Activated naive CD8-positive, alpha-beta T cell treated with anti-CD3 and anti-CD28 coated beads, Interleukin-2, amount 10 ng/mL, durations not matched to agents 7 days and 5 days (primary cell): ENCODE measurements at places on chromosomes 6 and 20. TPM values are rescaled to one million over a fixed set of nuclear protein-coding genes. Genes with fewer than 3 reads are reported as not detected.

GRCh38 chr6:89050155-89050554, 30.4 kb upstream of the PNRC1 start:
- no peak for DNase-seq

GRCh38 chr6:11271228-11272020, 39.0 kb upstream of the NEDD9 start:
- DNase-seq: no peak

- DNase-seq: no peak
These were observed 9.6 kb downstream of the SIGLEC1 start for GRCh38 chr20:3702611-3703391.

The DEF6 gene
- total RNA-seq: 213 TPM

The PDYN gene
- not detected for total RNA-seq

GRCh38 chr6:33699131-33699530, 12.4 kb downstream of the UQCC2 start:
- no peak for DNase-seq

The ALDH8A1 gene
- 1.3 TPM for total RNA-seq

The YTHDF1 gene
- total RNA-seq: 38.0 TPM

The SLC52A3 gene
- total RNA-seq: not detected

DNA sequence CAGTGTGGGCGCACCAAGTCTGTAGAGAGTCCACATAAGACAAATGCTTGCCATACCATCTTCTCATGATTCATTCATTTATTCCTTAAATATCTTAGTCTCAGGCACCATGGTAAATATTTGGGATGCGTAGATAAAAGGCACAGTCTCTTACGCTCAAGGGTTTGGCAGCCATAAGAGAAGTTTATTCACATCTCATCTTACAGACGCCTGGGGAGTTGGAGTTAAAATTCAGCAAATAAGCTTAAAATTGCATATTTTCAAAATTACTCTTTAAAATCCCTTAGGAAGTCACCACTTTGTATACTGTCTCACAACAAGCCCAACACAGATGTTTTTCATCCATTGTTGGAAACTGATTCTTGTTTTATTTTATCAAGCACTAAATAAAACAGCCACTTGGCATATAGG, 363.3 kb downstream of the KIF16B start:
- no peak for DNase-seq

- no peak for DNase-seq
These were observed 1.2 kb downstream of the SLC2A4RG start for GRCh38 chr20:63740627-63741353.
